ENCODE measurements at places on chromosomes 5 and 9.

DNA sequence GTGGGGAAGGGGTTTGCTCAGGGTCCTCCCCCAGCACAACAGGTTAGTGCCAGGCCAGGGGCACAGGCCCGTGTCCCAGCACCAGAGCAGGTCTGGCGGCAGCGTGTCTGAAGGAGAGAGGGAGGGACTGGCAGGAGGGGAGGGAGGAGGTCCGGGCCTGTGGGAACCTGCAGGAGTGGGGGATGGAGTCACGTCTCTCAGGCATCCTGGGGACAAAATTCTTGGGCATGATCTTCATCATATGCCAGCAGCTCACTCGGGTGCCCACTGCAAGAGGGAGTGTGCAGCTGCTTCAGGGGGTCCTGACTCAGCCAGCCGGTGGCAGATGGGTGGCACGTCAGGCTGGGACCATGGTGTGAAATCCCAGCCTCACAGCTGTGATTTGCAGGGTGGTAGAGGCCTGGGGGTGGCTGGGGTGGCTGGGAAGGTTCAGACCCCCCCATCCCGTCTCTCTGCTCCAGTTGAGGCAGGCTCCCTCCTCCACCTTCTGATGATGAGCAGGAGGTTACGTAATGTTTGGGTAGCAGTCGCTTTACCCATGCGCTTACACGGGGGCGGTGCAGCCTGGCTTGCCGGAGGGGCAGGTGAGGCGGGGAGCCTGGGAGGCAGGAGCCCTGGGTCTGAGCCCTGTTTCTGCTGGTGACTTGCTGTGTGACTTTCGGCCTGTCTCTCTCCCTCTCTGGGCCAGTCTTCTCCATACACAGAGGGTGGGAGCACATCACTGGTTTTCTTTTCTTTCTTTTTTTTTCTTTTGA lies 40.5 kb downstream of the NCS1 start:
- DNase-seq, result no peak

GRCh38 chr5:173624282-173624681 lies 7.8 kb upstream of the BOD1 start:
- no peak for DNase-seq

DNA sequence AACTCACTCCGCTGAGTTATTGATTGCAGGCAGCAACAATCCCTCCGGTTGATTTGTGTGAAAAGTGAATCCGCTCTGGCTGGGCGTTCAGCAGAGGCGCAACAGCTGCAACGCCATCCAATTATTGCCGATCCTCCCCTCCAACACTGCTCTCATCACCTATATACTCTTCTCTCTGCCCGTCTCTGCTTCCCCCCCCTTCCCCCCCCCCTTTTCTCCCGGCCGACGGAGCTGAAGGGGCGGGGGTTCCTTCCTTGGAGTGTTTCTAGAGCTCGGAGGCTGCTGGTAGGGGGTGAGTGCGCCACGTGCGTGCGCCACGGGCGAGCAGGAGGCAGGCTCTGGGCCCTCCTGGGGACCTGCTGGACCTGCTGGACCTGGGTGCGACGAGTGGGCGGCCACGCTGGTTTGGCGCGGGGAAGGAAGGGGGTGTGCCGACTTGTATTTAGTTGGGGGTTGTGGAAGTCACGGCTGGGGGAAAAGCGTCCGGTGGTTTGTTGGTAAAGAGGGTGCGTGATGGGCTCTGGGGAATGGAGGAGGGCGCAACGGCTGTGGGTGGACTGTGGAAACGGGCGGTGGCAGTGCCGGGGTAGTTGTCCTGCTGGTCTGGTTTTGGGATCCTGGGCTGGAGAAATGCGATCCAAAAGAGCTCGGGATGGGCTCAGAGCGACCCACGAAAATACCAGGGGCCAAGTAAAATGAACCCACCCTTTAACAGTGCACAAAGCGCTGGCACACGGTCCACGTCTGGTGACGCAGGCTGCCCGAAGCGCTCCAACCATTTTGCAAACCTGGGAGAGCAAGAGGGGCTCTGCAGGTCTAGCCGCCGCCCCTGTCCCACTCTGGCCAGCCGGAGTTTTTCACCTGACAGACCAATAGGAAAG lies 6.4 kb upstream of the MEF2C start:
- DNase-seq, result no peak

GRCh38 chr5:135553688-135554462 lies 18.1 kb upstream of the NEUROG1 start:
- no peak for DNase-seq

DNA sequence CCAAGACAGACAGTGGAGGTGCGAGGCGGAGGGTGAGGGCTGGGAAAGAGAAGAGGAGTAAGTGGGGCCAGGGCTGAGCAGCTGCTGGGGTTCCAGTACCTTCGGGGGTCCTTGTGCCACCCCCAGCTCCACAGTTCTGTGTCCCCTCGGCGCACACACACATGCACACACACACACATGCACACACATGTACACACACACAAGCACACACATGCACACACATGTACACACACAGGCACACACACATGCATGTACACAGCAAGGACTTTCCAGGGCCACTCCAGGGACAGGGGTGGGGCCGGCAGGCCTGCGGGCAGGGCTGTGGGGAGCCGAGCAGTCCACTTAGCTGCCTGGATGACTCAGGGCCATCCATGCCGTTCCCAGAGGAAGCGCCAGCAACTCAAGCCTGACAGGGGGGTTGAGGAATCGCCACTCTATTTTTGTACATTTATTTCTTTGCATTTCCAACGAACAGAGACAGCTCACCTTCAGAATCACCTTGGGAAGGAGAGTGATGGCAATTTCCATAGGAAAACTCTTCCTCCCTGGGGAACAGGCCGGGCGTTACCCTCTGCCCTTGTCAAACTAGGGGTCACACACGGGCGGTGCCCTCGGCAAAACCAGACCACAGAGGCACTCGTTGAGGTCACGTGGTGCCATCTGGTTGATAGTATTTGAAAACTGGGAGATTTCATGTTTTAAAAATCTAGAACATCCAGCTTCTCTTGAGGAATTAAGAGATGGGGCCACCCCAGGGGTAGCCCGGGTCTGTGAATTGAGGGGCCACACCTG lies 135.7 kb downstream of the ADAMTS2 start:
- no peak for DNase-seq
